T-helper 1 cell (primary cell): ENCODE measurements at places on chromosomes 5 and 9.

DNA sequence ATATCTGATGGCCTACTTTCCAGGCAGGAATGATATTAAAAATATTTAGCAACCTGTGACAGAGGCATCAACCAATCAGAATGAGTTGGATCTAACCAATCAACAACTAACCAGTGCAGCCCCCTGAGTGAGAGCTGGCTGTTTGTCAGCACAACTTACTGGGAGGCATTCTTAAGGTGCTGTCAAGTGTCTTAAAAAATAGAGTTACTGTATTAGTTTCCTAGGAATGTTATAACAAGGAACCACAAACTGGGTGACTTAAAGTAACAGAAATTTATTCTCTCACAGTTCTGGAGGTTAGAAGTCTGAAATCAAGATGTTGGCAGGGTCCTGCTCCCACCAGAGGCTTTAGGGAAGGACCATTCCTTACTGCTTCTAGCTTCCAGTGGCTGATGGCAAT lies 85.2 kb downstream of the ATG10 start:
- no peak for DNase-seq

- DNase-seq, result no peak
These were observed 250.2 kb upstream of the DMRT1 start for GRCh38 chr9:591292-591691.

DNA sequence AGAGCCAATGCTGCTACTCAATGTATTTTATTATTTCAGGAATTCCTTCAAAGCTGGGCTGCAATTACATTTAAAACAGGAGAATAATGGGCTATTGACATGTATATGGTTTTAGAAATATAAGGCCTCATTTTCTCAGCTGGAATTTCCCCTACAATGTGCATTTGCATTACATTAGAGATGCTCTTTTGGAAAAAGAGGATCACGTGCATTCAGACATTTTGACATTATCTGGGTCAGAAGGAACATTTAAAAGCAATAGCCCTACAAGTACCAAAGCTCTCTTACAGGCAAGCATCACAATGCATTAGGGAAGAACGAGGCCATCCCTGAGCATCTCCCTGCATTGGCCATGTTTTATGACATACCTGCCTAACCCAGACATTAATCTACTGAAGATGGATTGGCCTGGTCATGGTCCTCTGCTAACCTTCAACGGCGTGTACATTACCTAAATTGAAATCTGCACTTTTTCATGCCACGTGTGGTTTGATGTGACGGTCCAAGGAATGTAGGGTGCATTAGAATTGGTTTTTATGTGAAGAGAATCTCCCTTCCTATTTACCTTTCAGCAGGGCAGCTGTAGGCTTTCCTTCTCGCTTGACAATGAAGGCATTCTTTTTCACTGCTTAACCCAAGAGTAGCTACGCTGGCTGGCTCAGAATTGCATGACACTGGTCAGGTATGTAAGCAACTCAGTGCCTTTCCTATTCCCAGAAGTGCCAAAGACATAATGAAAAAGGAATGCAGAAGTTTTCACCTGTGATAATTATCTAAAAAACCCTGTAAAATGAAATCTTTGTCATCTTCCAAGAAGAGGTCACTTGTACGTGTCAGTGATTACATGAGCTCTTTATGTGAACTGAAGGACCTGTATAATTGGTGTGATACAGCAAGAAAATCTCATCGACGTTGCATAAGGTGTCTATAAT lies 212.3 kb upstream of the MPDZ start:
- no peak for DNase-seq

DNA sequence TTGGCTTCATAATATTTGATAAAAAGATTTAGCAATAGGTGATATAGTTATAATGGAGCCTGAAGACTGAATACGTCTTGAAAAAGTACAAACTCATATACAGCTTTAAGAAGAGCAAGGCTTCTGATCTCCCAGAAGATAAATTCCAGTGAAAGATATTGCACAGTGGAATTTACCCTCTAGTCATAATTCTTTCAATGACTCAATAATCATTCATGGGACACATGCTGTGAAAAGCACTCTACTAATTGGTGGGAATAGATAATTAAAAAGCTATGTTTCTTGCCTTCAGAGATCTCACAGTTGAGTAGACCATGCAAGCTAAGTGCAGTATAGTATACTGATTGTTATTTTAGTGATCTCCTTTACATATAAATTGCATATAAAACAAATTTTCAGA lies 538.6 kb upstream of the CYLC2 start:
- no peak for DNase-seq

GRCh38 chr5:52776116-52776515 lies 11.6 kb upstream of the ITGA1 start:
- peak; percentile 52 for DNase-seq

DNA sequence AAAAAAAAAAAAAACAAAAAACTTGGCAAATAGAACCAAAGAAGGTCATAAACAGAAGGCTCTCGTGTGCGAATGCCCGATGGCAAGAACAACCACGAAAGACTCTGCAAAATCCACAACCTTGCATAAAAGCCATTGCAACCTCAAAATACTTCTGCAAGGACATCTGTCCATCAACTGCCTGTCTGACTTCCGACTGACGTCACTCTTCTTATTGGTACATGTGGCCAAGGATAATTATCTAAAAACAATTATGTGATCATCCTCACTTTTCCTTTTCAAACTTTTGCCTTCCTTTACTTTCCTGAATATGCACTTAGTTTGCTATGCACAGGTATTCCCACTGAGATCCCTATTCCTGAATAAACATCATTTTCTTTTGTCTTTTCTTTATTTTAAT lies 29.2 kb upstream of the DNAH5 start:
- no peak for DNase-seq

GRCh38 chr9:80485420-80486250 lies 913.9 kb downstream of the TLE4 start:
- no peak for DNase-seq

DNA sequence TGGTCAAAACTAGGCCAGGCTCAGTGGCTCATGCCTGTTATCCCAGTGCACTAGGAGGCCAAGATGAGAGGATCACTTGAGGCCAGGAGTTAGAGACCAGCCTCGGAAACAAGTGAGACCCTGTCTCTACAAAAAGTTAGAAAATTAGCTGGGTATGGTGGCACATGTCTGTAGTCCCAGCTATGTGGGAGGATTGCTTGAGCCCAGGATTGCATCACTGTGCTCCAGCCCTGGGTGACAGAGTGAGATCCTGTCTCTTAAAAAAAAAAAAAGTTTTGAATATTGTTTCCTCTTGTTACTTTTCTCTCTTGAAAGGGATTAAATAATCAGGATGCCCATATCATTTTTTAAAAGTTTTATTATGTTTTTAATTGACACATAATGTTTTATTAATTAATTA lies 7.6 kb downstream of the ARHGEF37 start:
- no peak for DNase-seq

DNA sequence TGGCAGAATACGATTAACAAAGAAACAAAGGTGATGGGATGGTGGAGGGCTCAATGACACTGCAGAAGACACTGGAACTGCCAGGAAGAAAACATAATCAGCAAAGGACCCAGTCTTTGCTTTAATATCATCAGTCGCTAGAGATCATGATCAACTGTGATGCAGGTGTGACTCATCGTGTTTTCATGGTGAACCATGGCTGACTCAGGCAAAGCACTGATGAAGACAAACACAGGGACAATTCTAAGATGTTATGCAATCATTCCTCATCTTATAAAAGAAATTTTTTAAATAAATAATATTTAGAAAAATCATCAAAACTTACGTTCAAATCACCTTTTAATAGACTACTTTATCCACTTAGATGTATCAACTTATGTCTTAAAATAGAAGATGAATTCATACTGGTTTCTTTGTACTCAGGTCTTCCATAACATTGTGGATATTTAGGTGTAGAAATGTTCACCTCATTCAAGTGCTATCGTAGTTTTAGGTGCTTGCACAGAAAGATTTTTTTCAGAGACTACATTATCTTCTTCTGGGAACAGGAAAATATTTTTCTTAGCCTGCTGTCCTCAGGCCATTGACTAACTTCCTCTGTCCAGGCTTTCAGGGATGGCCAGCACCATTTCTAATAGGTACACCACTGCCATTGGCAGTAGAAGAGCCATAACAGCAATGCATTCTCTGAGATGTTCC lies 673.4 kb upstream of the MEF2C start:
- no peak for DNase-seq

DNA sequence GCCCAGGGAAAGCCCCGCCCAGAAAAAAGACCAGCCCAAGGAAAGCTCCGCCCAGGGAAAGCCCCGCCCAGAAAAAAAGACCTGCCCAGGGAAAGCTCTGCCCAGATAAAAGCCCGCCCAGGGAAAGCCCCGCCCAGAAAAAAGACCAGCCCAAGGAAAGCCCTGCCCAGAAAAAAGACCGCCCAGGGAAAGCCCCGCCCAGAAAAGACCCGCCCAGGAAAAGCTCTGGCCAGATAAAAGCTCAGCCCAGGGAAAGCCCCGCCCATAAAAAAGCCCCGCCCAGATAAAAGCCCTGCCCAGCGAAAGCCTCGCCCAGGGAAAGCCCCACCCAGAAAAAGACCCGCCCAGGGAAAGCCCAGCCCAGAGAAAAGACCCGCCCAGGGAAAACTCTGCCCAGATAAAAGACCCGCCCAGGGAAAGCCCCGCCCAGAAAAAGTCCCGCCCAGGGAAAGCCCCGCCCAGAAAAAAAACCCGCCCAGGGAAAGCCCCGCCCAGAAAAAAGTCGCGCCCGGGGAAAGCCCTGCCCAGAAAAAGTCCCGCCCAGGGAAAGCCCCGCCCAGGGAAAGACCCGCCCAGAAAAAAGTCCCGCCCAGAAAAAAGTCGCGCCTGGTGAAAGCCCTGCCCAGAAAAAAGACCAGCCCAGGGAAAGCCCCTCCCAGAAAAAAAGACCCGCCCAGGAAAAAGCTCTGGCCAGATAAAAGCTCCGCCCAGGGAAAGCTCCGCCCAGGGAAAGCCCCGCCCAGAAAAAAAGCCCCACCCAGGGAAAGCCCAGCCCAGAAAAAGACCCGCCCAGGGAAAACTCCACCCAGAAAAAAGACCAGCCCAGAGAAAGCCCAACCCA lies 11.9 kb downstream of the GRIN1 start:
- DNase-seq, result peak; percentile 63

DNA sequence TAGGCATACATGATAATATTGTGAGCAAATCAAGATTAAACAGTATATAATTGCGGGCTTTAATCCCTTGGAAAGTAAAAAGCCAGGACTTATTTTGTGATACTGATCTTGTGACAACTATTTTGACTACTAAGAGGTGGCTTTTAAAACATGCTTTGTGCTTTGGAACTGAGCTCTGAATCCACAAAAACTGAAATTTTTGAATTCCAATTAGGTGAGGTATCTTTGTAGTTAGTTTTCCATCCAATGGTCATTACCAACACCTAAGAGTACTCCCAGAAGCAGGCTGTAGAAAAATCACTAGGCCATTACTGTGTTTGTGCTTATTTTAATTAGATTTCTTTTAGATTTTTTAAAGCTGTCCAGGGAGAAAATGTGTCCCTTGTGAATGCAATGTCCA lies 559.5 kb upstream of the WWC1 start:
- DNase-seq, result no peak

DNA sequence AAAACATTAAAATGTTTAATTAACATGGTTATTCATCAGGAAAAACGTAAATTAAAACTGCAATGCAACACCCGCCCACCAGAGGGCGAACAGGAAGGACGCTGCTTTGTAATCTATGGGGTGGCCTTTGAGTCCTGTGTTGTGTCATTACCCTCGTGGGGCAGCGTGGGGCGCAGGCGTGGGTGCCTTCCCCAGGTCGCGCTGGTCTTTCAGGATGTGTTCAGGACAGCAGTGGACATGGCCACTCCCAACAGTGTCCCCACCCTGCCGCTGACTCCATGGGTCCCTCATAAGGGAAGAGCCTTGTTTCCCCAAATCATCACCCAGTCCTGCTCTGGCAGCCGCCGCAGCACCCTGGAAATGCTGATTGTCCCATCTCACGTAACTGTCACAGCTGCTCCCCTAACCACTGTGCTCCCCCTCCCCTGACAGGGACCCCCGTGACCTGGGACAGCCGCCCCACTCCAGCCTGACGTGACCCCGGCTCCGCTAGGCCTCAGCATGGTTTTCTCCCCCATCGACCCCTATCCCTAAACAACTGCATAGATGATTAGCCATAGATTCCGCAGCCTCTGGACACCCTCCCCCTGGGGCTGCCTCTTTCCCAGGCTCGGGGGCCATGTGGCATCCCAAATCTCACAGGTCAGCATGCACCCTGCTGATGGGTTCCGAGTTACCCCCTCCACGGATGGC lies 36.4 kb downstream of the GLT6D1 start:
- DNase-seq, result no peak

DNA sequence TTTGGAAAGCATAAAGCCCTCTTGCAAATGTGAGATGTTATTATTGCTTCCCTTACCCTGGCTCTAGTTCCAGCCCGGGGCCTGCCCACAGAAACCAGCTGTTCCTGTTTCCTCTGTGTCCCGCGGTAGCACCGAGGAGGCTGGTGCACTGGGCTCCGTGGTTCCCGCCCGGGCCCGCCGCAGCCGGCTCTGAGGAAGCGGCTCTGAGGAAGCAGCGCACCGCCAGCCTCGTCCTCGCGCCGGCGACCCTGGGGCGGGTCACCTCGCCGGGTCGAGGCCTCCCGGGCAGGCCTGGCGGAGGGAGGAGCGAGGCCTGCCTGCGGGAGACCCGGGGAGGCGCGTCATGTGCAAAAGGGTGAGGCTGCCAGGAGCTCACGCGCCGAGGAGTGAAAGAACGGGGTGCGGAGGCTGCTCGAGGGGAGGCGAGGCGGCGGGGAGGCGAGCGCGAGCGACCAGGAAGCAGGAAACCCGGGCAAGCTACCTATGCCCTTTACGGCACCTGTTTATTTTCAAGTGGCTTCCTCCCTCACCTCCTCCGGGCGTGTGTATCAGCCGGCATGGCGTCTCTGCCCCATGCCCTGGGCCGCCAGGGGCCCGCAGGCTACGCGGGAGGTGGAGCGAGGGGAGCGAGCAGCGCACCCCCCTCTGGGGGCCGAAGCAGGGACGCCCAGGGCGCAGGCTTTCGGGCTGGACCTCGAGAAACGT lies 61.3 kb upstream of the MEGF10 start:
- peak; percentile 63 for DNase-seq

DNA sequence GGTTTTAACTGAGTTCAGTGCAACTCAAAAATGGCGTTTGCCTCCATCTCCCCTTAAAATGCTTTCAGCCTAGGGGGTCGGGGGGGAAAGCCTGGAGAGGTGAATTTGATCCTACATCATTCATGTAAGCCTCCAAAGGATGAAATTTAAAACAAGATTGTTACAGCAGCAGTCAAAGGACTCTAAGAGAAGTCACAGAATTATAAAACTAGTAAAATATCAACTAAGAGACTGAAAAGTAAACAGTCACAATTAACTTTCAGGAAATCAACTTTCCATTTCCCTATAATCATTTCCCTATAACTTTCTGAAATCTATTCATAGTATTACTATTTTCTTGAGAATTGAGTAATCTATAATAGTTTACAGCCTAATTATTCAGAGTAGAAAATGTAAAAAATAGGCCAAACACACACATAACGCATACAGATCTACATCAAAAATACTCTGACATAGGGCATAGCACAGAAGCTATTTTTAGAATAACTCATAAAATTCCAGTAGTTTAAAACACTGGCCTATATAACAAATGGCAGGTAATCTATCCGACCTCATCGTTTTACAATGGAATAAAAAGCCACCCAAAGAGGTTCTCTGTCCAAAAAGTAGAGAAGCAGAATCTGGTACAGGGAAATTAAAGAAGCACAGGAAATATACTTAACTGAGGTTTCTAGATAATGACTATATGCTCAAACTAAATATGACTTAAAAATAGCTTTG lies 37.6 kb downstream of the FBXL17 start:
- DNase-seq, result no peak

GRCh38 chr5:56515011-56515410 lies 281.9 kb upstream of the ANKRD55 start:
- DNase-seq, result no peak

GRCh38 chr5:178221282-178221681 lies 11.3 kb downstream of the PHYKPL start:
- no peak for DNase-seq
